Mammary epithelial cell (primary cell): ENCODE measurements at places on chromosomes 6 and 20. TPM values are rescaled to one million over a fixed set of nuclear protein-coding genes. Genes with fewer than 3 reads are reported as not detected.

The SLC22A7 gene
- total RNA-seq = not detected in 2 replicates

The SAPCD1 gene
- total RNA-seq = 3.2 and 3.9 TPM in 2 replicates

The DSP gene
- 390 and 397 TPM in 2 replicates for total RNA-seq

The PXMP4 gene
- 5.3 and 11.3 TPM in 2 replicates for total RNA-seq

The HLA-DMB gene
- total RNA-seq = not detected

The GINS1 gene
- total RNA-seq = 5.7 TPM

The ADGRB3 gene
- not detected for total RNA-seq

The ZDHHC14 gene
- 4.3 and 5.7 TPM in 2 replicates for total RNA-seq

The IL17F gene
- not detected in 2 replicates for total RNA-seq

The LPA gene
- total RNA-seq = not detected in 2 replicates

The LGSN gene
- not detected in 2 replicates for total RNA-seq
